NCI-H1436 treated with DMSO at 0.1 percent for 48 hours (cell line): ENCODE measurements at places on chromosomes 1 and 21.

DNA sequence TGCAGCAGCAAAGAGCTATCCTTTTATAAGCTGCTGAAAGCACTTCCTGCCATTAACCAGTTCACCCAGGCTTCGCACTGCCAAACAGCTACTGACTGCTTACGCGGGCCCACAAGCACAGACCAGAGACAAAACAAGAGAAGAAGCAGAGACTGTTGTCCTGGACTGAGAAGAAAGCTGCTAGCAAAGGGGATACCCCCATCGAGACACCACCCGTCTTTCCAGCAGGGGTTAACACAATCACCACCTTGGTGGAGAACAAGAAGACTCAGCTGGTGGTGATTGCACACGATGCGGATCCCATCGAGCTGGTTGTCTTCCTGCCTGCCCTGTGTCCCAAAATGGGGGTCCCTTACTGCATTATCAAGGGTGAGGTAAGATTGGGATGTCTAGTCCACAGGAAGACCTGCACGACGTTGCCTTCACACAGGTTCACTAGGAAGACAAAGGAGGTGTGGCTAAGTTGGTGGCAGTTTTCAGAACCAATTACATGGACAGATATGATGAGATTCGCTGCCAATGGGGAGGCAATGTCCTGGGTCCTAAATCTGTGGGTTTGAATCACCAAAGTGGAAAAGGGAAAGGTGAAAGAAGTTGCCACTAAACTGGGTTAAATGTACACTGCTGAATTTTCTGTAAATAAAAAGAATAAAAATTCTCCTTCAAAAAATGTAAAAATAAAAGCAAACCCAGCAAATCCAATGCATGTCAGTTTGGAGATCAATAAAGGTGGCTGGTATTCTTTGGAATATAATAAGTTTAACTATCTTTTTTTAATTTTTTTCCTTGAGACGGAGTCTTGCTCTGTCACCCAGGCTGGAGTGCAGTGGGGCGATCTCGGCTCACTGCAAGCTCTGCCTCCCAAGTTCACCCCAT is 1.2 kb downstream of the FMO5 start:
- DNase-seq, result peak; percentile 30

GRCh38 chr1:223114871-223115270 is 28.2 kb downstream of the TLR5 start:
- no peak for DNase-seq

DNA sequence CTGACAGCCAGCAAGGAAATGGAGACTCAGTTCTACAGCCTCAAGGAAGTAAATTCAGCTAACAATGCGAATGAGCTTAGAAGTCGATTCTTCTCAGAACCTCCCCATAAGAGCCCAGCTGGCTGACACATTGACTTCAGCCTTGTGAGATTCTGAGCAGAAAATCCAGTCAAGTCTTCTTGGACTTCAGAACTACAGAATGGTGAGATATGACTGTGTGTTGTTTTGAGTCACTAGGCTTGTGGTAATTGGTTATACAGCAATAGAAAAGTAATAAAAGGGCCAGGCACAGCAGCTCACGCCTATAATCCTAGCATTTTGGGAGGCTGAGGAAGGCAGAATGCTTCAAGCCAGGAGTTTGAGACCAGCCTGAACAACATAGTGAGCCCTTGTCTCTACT is 161.8 kb upstream of the IVNS1ABP start:
- DNase-seq, result no peak

DNA sequence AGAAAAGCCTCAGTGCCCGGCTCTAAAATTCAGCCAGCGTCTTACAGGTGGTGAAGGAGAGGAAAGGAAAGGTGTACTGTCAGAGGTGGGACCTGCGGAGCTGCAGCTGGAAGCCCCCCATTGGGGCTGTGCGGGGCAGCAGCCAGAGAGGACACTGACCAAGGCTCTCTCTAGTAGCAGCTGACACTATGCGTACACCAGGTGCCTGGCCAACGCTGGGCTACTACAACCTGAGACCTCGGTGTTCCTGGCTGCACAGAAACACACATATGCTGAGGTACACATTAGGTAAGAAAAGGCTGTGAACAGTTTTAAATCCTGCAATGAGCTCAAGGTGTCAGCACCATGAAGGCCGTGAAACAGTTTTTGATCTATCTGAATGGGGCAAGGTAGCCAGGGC is 55.5 kb upstream of the EDN2 start:
- DNase-seq, result no peak

DNA sequence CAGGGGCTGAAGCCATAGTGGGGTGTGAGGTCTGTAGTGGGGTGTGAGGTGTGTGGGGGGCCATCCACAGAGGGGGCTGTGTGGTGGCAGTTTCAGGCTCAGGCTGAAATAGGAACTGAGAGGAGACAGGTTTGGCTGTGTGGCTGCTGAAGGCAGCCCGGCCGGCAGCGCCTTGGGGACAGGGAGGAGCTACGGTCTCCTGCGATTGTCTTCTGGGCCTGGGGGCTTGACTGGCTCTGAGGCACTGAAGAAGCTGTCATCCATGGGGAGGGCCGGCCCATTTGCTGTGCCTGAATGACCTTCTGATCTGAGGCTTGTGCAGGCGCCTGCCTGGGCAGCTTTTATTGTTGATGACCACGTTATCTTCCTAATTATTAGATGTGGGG is 10.0 kb upstream of the TTC34 start:
- DNase-seq, result no peak

GRCh38 chr1:89743788-89744187 is 77.0 kb upstream of the LRRC8D start:
- no peak for DNase-seq

- DNase-seq, result no peak
These were observed 22.7 kb downstream of the SLC2A1 start for GRCh38 chr1:42935971-42936308.

DNA sequence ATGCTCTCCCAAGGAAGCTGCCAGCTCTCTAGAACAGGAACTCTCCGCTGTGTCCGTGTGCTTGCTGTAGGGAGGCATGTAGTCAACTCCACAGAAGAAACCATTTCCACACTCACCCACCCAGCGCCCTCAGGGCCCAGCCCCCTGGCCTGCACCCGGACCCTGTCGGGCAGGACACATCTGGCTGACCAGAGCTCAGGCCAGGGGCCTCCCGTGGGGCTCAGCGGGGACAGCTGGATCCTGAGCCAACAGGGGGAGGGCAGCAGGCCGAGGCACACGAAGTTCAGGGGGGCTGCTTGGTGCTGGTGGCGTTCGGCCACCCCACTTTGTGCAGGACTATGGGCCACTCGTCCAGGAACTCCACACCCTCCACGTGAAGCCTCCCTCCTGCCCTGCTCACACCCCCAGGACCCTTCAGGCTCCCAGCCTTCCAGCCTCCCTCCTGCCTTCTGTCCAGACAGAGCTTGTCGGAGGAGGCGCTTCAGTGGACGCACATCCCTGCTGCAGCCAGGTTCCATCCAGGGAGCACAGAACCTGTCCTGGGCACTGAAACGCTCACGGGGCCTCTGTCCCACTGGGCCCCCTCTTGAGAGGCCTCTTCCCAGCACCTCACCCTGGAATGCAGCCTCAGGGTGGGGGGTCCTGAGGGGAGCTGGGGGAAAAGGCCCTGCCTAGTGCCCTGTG is 15.0 kb upstream of the FAAP20 start:
- DNase-seq, result no peak

- no peak for DNase-seq
These were observed 2.1 kb downstream of the GUK1 start for GRCh38 chr1:228142155-228142691.

GRCh38 chr1:209809611-209810010 is 3.7 kb upstream of the IRF6 start:
- no peak for DNase-seq

DNA sequence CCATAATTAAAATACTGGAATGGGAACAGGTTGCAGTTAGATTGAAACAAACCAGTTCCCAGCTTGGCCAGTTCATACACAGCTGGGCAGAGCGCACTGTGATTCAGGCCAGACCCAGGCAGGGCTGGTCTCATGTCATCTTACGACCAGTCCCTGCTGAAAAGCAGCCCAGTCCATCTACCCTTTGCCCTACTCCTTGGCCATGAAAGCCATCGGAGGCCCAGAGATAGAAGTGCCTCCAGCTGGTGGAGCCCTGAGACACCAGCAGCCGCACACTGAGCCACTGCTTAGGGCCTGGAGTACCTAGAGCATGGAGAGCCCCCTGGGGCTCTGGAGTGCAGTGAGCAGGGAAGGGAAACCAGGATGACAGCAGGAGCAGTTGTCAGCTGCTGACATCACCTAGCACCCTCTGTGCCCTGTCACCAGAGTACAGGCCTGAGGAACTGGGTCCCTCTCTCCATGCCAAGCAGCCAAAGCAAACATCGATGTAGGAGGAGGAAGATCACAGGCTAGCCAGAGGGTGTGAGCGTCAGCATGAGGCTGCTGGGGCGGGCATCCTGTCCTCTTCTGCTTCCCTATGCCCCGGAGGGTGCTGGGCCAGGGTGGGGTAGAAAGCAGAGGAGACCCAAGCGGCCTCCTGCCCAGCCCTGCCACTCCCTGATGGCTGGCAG is 34.2 kb upstream of the TMEM125 start:
- no peak for DNase-seq

DNA sequence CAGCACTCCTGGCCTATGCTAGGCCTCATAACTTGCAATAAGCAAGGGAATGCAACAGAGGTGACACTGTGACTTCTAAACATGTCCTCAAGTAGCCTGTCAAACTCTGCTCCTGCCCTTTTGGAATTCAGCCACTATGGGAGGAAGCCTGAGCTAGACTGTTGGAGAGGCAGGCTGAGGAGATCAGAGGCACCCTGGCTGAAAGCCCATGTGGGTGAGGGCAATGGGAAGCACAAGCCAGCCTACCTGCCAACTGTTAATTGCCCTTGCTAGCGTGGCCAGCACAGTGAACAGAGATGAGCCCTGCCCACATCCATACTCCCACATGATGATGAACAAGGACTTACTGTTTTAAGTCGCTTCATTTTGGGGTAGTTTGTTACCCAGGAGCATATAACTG is 17.7 kb downstream of the GNB1 start:
- no peak for DNase-seq
